Astrocyte (in vitro differentiated cells and primary cell): ENCODE measurements at places on chromosomes 2 and 18. TPM values are rescaled to one million over a fixed set of nuclear protein-coding genes. Genes with fewer than 3 reads are reported as not detected.

ESPNL gene
- total RNA-seq: 0.07 TPM in 1 of 2 replicates, not detected in the other

CCDC150 gene
- 2.2 and 4.4 TPM in 2 replicates for total RNA-seq

OR6B2 gene
- not detected in 2 replicates for total RNA-seq

CCDC74B gene
- total RNA-seq: 3.0 and 3.7 TPM in 2 replicates

ZNF532 gene
- 128 and 135 TPM in 2 replicates for total RNA-seq

CTLA4 gene
- total RNA-seq: not detected in 2 replicates

RPRD1A gene
- total RNA-seq: 53.3 and 62.6 TPM in 2 replicates

RIT2 gene
- total RNA-seq: not detected in 2 replicates

GRCh38 chr18:35474884-35475283, 22.9 kb downstream of the INO80C start:
- DNase-seq: peak; percentile 51

DNA sequence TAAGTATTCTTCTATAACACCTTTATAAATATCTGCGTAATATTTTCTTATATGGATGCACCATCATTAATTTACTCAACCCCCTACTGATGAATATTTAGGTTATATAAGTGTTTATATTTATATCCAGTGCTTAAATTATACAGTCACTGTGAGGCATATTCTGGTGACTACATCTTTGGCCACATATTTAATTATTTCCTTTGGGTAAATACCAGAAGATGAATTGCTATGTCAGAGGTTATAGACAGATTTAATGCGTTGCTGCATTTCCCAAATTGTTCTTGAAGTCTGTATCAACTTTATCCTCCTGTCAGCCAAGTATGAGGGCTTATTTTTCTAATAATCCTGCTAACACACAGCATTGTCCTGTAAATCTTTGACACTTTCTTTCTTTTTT, 18.7 kb downstream of the DYSF start:
- no peak for DNase-seq

DNA sequence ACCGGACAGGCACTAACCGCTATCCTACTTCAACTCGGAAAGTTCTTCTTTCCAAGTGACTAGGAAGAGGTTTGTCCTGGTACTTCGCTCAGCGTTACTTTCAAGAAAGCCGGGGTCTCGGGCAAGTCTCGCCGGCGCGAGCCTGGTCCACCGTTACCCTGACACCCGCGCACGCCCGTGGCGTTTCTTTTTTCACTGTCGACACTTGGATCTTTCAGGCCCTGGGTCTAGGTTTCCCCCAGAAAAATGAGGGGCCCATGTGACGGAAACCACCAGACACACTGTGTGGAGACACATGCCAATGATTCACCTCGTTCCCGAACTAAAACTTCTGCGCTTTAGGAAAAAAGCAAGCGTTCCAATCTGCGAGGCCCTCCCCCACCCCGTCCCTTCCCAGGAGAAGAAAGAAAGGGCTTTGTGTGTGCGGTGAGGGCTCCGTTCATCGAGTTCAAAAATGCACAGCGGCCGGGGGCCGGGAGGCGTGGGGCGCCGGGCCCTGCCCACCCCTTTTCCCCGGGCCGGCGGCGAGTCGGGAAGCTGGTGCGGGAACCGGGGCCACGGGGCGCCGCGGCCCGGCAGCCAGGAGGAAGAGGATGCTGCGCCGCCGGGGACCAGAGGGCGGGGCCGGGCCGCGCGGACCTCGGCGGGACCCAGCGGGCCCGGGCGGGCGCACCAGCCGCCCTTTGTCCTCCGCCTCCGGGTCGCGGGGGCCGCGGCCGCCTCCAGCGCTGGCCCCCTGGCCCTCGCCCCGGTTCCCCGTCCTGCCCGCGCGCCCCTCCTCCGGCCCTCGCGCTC, 2.6 kb downstream of the ZNF521 start:
- DNase-seq: peak; percentile 57
